D721Med (cell line): ENCODE measurements at places on chromosomes 11 and 22.

GRCh38 chr22:19708321-19709011, 5.8 kb upstream of the SEPTIN5 start:
- peak; percentile 7 for DNase-seq

DNA sequence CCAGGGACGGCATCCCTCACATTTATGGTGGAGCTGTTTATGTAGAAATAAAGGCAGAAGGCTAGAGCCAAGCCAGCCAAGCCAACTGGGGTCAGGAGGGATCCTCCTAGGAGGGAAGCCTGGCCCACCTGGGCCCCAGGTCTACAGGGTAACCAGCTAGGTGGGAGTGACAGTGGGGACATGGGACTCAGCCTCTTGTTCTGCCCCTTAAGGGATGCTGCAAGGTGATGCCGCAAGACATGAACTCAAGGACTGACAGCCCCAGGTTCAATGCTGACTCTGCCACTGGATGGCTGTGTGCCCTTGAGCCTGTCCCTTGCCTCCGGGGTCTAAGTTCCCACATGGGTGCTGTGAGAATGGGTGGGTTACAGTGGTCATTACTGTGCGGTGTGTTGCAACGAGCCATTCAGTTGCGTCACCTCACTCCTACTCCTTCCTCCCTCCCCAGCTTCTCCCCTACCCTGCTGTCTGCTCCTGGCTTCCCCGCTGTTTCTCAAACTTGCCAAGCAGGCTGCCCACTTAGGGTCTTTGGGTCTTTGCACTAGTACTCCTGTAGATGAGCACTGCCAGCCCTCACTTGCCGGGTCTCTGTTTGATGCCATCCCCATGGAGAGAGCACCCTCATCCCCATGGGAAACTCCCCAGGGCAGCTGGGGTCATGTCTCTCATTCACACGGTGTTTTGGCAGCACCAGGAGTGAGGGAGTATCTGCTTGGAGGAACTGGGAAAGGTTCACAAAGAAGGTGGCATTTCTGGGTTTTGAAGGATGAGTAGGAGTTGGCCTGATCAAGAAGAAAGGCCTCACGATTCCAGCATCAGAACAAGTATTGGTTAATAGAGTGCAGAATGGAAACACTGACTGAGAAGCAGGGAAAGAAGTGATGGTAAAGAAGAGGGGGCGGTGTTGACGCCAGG, 43.0 kb upstream of the RTL6 start:
- no peak for DNase-seq

DNA sequence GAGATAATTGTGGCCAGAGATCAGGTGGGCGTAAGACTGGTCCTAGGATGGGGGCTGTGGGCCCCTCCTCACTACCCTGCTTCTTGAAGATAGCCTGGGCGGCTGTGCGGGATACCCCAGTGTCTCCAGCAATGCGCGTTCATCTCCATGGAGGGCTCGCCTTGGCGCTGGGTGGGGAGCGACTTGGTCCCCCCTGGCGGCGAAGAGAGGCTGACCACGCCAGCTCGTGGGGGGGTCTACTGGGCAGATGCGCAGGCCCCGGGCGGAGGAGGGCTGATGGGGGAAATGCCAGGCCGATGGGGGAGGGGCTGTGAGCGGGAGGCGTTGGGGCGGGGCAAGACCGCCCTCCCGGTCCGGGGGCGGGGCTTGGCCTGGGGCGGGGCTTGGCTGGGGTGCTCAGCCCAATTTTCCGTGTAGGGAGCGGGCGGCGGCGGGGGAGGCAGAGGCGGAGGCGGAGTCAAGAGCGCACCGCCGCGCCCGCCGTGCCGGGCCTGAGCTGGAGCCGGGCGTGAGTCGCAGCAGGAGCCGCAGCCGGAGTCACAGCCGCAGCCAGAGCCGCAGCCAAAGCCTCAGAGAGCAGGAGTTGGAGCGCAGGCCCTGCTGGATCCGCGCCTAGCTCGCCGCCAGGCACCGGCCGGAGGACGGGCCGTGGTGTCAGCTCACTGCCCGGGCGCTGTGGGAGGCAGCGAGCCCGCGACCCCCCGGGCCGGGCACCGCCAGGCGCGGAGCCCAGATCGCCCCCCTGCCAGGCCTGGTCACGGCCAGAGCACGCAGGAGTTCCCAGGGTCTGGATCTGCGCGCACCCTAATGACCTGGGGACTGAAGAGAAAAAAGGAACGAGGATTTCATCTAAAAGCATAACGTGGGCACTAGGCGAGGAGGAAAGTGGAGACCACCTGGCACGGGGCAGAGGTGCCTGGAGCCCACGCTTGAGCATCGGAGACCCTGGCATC, at the start of gene SLC35E4:
Gene SLC35E4, plus strand, starts transcription at position 509 of the 953 bp plus-strand sequence. CDS start 670 bp downstream, outside the sequence.
- DNase-seq: peak; percentile 75

GRCh38 chr11:10302744-10303557, 1.9 kb upstream of the ADM start:
- no peak for DNase-seq

GRCh38 chr11:1327064-1327460, 17.6 kb upstream of the TOLLIP start:
- DNase-seq: no peak

DNA sequence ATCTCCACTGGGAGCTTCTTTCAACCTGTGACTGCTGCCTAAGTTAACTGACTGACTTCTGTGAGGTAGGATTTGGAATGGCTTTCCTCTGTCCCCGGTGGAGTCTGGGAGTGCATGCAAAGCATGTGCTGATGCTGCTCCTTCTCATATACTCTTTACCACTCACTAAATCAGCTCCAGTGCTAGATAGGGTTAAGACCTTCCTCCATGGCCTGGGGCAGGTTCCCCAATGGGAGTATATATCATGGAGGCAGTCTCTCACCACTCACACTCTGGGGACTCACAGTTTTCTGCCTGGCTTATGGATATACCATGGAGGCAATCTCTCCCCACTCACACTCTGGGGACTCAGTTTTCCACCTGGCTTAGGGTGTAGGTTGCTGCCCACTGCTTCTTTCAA, 10.1 kb upstream of the FANCF start:
- no peak for DNase-seq
